ENCODE measurements at places on chromosomes 3 and 15.

- no peak for DNase-seq
These were observed 28.1 kb downstream of the MCF2L2 start for GRCh38 chr3:183400352-183400751.

DNA sequence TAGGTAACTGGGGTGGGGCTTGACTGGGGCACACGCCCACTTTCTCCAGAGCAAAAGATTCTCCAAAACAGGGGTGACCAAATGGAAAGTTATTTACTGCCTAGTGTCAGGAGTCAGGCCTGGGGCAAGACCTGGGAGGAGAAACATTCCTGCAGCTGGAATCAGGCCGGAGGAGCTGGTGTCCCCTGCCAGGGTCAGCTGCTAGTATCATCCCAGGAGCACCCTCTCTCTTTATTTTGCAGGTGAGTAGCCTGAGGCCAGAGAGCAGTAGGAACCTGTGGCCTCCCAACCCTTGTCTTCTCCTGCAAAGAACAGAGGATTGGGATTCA is 32.9 kb downstream of the DNAJB8 start:
- no peak for DNase-seq

DNA sequence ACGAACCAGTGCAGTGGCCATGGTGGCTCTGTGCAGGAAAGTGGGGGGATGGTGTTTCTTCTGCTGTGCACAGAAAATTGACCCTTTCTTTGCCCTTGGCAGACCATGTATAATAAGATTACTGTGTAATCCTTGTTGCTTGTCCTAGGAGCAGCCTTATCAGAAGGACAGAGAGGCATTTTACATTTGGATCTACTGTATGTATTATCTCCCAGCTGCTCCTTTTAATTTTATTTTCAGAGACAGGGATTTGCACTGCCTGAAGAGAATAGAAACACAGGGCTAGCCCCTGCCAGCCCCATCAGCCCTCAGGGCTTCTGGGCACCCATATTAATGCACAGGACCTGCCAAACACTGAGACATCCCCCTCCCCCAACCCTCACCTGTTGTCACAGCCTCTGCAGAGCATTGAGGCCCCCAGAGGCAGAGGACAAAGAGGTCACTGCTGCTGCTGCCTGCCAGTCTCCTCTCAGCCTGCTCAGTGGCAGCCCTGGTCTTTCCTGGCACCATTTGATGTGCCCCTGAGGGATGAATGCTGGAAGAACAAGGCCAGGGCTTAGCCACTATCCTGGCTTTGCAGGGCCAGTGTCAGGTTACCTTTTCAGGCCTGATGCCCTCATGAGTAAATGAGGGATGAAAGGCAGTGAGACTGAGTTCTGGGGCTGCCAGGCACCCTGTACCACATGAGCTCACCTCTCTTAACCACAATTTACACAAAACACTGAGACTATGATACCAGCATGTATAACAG is 533.4 kb downstream of the NTRK3 start:
- DNase-seq = no peak

DNA sequence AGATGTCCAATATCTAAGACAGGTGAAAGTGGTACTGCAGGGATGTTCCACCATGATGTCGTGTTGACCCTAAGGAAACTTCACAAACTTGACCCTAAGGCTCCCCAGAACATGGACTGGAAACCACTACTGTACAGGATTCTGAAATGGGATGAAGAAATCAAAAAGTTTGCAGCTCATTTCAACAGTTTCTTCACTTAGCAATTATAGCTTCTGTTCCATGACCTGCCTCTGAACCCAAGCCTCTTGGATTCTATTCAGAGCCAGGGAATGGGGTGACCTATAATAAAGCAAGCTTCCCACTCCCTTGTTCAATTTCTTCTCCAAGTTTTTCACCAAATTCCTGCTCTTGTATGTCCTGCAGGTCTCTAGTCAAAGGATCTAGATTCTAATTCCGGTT is 40.7 kb downstream of the DUT start:
- no peak for DNase-seq

DNA sequence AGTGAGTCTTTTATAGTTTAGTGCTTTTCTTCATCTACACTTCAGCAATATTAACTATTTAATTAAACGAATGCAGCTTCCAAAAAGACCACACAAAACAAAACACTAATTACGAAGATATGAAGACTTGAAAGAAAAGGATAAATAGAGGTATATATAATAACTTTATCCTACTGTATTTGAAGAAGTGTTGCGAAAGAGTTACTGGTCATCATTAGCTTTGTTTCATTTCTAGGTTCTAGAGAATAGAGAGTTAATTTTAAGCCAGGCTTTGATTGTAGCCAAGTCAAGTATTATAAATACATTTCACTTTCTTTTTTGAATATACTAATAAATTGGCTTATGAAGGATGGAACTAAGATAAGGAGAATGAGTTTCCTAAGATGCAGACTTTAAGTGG is 416.8 kb upstream of the GBE1 start:
- no peak for DNase-seq

DNA sequence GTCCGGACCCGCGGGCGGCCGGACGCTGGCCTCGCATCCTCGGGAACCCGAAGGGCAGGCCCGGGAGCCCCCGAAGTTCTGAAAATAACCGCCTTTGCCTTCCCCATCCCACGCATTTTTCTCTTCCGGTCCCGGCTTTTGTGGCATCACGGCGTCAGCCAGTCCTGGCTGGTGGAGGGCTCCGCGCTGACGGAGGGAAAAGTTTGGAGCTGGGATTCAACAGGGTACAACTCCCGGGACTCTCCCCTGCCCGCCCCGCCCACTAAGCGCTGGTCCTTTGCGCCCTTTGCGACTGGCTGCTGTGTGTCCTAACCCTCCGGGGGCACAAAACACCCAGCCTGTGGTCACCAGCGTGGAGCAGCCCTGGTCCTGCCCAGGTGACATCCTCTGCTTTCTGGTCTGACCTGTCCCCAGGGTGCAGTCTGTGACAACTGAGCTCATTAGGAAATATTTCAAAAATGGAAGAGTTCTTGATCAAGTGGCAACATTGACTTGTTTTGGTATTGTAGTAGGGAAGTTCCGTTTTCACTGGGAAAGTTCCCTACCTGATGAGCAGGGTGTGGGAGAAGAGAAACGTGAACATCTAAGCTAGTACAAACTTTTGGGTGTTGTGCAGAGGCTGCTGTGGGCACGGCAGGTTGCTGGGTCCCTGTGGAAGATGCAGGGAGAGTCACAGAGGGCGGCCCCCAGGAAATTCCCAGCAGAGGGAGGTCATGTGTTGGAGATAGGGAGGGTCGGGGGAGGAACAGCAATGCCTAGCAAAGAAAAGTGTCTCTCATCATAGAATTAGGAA is 775 bp downstream of the ARNT2 start:
- no peak for DNase-seq

DNA sequence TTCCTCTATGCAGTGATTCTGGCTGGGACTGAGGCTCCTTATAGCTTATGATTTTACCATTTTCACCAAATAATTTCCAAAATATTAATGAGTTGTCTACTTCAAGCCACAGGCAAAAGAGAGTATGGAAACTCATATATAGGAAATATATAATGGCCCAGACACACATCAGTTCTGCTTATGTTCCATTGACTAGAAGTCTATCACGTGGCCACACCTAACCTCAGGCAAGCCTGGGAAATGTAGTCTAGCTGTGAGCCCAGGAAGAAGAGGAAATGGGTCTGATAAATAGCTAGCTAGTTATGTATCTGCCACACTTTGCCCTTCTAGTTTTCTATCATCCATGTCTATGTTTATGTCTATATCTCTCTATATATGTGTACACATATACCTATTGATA is 195.1 kb downstream of the OTOL1 start:
- DNase-seq = no peak

DNA sequence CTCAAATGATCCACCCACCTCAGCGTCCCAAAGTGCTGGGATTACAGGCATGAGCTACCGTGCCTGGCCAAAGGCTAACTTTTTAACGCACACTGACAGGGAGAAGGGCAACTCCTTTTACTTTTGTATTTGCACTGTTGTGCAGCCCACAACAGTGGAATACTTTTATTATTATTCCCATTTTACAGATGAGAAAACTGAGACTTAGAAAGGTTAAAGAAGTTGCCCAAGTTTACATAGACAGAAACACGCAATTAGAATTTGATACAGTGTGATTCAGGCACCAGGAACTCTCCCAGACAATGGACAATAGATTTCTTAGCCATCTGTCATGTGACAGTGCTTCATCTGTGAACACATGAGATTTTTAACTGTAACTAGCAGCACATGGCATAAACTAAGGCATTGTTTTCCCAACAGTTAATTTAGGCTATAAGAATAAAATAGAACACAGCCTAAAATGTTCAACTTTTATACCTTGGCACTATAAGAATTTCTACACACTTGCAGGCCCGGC is 18.8 kb downstream of the STAG1 start:
- DNase-seq = no peak

DNA sequence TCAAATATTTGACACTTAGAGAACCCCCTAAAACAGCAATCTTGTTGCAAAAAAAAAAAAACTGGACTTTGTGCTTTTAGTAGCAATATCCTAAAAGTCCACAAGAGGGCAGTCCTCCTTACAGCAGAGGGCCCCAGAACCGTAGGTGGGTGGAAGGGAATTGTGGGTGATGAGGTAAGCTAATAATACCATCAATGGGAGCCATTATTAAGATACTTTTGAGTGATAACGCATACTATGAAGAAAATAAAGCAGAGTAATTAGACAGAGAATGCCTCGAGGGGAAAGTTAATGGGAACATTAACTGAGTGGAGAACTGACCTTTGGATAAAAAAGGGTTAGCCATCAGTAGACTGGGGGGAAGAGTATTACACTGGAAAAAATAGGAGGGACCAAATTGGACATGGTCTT is 229.9 kb downstream of the THRB start:
- no peak for DNase-seq

GRCh38 chr15:64970698-64971097 is 19.0 kb downstream of the SPG21 start:
- no peak for DNase-seq

GRCh38 chr3:159761369-159761768 is 227.3 kb upstream of the IL12A start:
- no peak for DNase-seq

- no peak for DNase-seq
These were observed 63.7 kb downstream of the PRICKLE2 start for GRCh38 chr3:64161481-64161952.

DNA sequence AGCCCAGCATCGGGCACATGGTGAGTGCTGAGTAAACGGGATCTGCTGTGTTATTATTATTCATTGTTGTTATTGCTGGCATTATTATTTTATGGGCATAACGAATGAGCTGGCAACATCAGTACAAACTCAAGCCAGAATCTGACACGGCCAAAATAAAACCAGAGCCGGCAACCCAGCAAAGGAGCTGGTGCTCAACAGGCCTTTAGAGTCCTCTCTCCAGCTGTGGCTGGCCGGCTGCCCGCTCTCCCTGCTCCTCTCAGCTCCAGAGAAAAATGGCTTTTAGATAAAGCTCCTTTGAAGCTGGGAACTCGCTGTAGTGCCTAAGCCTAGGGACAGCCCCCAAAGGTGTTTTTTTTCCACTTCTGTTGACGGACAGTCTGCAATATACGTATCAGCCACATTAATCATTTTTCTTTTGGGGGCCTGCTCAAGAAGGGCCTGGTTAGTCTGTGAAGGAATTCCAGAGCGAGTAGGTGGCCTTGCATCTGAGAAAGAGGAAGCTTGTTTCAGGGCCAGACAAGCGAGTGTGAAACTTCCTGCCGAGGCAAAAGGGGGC is 193.9 kb upstream of the UBE2E1 start:
- no peak for DNase-seq

- no peak for DNase-seq
These were observed 22.6 kb downstream of the RYK start for GRCh38 chr3:134228035-134228434.

DNA sequence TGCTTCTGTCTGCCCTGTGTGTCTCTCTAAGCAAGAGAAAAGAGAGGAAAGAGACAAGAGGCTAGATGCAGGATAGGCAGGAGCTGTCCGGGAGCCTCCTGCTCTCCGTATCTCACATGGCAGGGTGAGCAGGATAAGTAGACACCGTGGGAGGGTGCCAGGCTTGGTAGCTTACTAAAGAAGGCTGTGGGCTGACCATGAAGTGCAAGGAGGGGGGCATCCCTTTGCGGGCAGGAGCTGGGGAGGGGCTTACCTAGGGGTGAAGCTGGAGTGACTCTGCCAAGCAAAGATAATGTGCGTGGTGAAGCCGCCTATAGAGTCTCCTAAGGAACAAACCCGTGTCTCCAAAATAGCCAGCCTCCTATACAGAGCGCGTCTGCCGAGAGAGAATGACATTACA is 33.7 kb upstream of the TMC3 start:
- DNase-seq = no peak

DNA sequence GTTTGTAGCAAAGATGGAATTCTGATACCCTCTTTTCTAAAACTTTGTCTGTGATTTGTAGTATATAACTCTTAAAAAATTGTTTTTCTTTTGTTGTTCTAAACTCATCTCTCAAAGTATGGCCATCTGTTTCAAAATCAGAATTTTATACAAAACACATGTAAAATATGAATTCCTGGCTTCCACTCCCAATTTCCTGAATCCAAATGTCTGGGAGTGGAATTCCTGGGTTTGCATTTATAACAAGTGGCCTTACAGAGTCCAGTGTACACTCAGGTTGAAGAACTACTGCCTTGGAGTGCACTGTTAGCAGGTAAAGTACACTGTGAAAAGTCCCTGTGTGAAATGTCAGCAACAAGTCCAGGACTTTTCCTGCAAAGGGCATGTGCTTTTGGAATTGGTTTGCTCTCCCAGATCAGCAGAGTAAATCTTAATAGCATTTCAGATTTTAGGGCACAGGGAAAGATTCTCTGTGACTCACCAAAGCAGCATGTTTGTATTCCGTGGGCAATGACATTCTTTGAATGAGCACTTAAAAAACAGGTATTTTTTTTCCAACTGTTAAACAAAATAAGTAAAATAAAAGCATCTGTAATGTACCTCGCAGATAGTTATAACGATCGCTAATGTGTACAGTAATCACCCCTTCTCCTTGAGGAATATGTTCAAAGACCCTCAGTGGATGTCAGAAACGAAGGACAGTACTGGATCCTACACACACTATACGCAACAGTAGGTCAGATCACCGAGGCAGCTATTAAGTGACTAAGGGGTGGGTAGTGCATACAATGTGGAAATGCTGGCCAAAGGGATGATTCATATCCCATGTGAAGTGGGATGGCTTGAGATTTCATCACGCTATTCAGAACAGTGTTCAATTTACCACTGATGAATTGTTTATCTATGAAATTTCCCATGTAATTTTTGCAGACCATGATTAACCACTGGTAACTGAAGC is 2.0 kb upstream of the CLDN16 start:
- DNase-seq = no peak

DNA sequence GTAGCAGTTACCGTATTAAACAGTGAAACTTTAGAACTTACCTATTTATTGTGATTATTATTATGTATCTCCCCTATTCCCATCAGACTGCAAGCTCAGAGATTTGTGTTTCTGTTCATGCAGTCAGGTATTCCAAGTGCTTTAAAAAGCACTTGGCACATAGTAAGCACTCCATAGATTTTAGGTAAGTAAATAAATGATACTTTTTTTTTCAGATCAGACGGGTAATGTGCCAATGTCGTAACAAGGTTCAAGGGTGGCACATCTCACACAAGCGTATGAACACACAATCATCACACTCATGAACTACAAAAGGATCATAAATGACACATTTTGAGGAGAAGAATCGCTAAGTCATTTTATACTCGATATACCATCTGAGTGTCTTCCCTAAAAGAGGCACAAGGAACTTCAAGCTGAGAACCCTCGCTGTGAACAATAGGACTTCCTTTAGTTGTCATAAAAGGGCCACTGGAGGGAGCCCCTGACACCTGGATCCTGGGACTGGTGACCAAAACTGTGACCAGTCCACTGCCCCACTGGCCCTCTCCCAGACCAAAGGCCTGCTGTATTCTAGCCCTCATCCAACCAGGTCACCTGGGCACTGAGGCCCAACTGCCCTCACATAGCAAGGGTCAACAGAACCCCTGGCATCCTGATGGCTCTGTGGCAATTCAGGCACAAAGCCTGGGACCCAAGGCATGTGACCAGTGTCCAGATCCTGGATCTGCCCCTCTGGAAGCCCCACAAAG is 32.1 kb downstream of the KIF9 start:
- DNase-seq = no peak

Data from activated naive CD4-positive, alpha-beta T cell treated with anti-CD3 and anti-CD28 coated beads, Interleukin-2, amount 50 U/mL, for 16 hours (primary cell).